ENCODE measurements at places on chromosomes 16 and 17.

DNA sequence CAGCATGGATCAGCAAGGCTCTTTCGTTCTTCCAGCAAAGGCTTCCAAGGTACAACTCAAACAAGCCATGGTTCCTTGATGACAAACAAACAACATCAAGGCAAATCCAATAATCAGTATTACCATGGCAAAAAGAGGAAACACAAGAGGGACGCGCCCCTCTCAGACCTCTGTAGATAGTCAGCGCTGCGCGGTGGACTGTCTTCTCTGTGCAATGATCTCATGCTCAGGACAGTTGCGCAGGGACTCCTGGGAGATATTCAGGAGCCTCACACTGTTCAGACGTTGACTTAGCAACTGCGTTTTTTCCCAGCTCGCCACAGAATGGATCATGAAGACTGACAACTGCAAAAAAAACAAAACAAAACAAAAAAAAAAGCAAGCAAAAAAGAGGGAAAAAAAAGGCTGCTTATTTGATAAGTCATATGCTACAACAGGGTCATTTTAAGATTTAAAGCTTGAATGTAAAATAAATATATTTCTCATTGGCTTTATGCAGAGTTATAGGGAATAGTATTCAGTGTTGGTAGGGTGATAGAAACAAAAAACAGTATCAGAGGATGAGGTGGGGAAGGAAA lies 37.1 kb upstream of the ADCY7 start:
- no peak for DNase-seq

DNA sequence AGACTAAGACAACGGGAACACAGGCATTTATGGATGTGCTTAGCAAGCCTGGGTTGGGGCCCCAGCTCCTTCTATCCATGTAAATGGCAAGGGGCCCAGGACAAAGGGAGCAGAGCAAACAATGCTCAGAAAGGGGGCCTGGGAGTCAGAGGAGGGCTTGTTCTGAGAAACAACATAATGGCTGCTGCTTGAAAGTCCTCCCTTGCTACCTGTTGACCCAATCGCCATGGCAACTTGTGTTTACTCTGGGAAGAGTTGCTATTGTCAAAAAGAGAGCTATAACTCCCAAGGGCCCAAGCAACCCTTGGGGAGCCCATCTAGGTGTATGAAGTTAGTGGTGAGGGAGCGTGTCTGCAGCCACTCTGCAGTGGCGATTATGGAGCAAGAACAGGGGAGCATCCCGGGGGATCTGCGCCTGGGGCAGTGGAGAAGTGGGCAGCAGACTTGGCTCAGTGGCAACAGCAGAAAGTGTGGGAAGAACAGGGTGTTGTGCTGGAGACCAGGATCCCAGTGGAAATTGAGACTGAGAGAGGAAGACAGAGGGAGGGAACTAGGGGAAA lies 118.7 kb upstream of the NLRP1 start:
- DNase-seq = no peak

- no peak for DNase-seq
These were observed 21.0 kb downstream of the ATPAF2 start for GRCh38 chr17:18017958-18018357.

DNA sequence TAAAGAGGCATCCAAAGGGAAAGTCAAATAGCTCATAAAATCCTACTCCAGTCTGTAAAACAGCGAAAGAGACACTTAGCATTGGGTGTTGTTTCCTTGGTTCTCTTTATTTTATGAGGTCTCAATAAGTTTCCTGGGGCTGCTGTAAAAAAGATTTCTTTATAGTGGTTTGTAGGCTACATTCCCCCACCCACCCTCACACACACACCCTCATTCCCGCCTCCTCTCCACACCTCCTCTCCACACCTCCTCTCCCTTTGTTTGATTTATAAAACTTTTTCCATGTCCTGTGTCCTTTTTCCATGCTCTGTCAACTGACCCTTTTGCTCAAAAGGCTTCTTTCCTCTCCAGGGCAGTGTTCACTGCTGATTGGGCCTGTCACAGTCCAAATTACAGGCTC lies 178.9 kb upstream of the SOX9 start:
- DNase-seq = no peak

GRCh38 chr17:1872976-1873375 lies 43.2 kb downstream of the RPA1 start:
- DNase-seq = no peak

DNA sequence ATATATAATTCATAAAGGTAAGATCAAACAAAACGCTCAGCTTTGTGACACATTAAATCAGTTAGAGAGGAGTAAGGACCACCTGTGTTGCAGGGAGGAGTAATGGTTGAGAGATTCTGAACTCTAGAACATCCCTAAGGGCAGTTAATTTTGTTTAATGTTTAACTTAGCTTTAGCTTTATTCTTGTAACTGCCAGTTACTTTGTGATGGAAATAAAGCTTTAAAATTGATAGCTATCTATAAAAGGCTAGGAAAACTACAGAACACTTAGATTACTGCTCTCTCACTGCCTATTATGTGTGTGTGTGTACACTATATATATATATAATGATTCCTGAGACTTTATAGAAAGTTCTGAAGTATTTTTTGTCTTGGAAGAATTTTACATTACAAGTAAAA lies 37.8 kb downstream of the PTRH2 start:
- no peak for DNase-seq

- DNase-seq = no peak
These were observed 2.5 kb upstream of the IGSF6 start for GRCh38 chr16:21654881-21655280.

DNA sequence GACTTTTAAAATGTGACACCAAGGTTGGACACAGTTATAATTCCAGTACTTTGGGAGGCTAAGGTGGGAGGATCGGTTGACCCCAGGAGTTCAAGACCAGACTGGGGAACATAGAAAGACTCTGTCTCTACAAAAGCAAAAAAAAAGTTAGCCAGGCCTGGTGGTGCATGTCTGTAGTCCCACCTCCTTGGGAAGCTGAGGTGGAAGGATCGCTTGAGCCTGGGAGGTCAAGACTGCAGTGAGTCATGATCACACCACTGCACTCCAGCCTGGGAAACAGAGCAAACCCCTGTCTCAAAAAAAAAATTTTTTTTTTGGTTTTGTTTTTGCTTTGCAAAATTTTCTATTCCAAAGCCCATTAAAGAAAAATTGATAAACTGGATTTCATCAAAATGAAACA lies 281.4 kb downstream of the BCAS3 start:
- no peak for DNase-seq

GRCh38 chr17:34981538-34982241 lies 1.4 kb downstream of the LIG3 start:
- no peak for DNase-seq

- no peak for DNase-seq
These were observed 1407.0 kb downstream of the CDH11 start for GRCh38 chr16:63714876-63715275.

- no peak for DNase-seq
These were observed 64.6 kb downstream of the CDK5R1 start for GRCh38 chr17:32551186-32551955.

- no peak for DNase-seq
These were observed 101.8 kb upstream of the CCL1 start for GRCh38 chr17:34464812-34465211.

GRCh38 chr16:81170824-81171223 lies 67.7 kb upstream of the BCO1 start:
- no peak for DNase-seq

GRCh38 chr16:12749076-12749475 lies 54.6 kb downstream of the CPPED1 start:
- DNase-seq = no peak

DNA sequence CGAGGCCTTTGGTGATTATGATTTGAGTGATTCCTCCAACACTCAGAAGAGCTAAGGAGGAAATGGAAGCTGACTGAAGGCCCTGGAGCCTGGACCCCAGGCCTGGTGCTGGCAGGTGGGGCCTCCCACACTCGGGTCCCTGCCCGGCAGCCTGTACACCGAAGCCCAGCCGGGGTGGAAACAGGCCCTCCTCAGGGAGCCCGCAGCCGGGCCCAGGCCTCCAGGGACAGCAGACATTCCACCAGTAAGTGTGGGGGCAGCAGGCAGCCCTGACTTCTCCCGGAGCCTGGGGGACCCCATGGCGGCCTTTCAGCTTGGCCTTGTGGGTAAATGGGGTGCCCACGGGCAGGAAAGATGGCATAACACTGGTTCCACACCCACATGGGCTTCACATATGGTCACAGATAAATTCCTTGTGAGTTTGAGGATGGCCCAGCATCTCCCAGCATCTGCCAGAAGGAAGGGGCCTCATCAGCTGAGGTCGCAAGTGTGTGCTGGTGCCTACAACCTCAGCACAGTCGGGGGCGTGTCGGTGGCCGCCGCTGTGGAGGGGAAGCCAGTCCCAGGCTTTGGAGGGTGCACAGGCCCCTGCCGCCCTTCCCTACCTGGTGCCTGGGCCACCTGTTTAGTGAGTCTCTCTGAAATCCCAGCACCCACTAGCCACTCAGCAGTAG lies 29.2 kb upstream of the SLC38A10 start:
- DNase-seq = no peak

GRCh38 chr17:61015966-61016365 lies 338.3 kb downstream of the BCAS3 start:
- DNase-seq = no peak

GRCh38 chr17:17355426-17355825 lies 52.3 kb downstream of the NT5M start:
- DNase-seq = no peak

DNA sequence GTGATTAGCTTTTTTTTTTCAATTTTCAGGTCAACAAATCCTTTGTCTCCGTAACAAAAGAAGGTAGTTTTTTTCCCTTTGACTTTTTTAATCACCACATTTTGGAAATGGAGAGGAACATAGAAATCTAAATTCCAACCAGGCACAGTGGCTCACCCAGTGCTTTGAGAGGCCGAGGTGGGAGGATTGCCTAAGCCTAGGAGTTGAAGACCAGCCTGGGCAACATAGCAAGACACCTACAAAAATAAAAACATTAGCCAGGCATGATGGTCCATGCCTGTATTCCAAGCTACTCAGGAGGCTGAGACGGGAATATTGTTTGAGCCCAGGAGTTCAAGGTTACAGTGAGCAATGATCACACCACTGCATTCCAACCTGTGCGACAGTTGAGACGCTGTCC lies 5.7 kb downstream of the PSMD7 start:
- no peak for DNase-seq

DNA sequence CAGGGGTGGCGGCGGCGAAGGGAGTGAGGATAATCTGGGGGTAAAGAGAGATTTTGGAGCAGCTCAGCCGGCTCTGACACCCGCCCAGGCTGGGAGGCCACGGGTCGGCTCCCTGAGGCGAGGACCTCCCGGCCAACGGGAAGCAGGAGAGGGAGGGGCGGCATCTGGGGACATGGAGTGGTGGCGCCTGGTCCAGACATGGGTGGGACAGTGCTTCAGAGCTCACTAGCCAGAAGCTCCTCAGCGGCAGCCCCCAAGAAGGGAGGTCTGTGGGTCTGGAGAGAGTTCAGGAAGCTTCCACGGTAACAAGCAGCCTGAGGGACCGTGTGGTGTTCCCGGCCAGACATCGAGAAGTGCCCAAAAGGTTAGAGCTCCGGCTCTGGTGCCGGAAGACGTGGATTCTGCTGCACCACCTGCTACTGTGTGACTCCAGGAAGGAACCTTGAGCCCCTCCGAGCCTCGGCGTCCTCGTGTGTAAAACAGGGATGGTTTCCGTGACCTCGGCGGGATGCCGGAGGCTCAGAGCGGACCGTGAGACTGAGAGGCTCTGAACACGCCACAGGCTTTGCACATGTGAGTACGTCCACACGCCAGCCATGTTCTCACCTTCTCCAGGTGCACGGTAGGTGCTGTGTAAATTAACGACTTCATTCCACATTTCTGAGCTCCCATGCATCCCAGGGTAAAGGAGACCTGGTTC lies 56.9 kb downstream of the TIMM22 start:
- DNase-seq = no peak

- no peak for DNase-seq
These were observed 18.7 kb upstream of the ADORA2B start for GRCh38 chr17:15926039-15926740.

DNA sequence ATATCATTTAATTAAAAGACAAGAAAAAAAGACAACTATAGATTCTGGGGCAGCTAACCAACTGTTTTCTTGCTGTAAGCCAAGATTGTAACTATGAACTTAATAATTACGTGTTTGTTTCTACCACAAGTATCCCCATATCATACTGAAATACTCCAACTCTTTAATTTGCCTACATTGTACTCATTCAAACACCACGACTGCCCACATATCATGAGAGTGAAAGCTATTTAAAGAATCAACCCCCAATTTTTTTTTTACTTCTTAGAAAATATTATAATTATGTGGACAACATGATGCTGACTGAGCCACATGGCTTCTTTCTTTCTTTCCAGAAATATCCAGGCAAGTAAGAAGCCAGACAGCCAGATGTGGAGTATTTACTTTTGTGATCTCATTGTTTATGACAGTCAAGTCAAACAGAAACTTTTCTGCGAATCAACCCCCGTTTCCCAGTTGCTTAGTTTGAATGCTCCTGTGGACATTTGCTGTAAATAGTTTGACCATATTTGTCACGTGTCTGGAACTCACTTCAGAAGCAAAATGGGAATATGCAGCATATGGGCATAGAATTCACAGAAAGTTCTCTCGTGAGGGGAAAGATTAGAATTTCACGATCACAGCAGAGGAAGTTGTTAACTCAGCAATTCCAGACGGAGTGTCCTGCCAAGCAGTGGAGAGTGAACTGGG lies 126.8 kb upstream of the PSMD7 start:
- no peak for DNase-seq

Data from stimulated activated CD8-positive, alpha-beta memory T cell treated with anti-CD3 and anti-CD28 coated beads, Interleukin-12 subunit alpha, Interleukin-12 subunit beta, amount 100 ng/mL, for 1 hour (primary cell).